ENCODE measurements at places on chromosomes 12 and 14.
A peak's percentile ranks its signal among the peaks of the same experiment; 100 is the strongest.

DNA sequence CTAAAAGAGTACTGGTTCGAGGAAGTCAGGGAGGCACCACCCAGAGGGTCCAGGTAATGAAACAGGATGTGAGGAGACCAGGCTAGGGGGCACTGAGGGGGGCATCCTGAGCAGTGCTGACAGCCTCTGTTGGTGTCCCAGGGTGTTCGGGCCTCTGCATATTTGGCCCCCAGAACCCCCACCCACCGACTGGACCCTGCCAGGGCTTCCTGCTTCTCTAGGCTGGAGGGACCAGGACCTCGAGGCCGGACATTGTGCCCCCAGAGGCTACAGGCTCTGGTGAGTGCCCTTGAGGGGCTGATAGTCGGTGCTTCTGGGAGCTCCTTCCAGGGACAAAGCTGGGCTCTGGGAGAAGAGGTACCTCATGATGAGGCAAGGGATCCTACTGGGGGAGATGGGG, 2.6 kb downstream of the TROAP start:
- DNase-seq: no peak

- no peak for DNase-seq
Observed at GRCh38 chr14:58755031-58755925, 117.5 kb downstream of the DACT1 start.

- no peak for DNase-seq
Observed at GRCh38 chr14:36746872-36747271, 85.2 kb downstream of the PAX9 start.

DNA sequence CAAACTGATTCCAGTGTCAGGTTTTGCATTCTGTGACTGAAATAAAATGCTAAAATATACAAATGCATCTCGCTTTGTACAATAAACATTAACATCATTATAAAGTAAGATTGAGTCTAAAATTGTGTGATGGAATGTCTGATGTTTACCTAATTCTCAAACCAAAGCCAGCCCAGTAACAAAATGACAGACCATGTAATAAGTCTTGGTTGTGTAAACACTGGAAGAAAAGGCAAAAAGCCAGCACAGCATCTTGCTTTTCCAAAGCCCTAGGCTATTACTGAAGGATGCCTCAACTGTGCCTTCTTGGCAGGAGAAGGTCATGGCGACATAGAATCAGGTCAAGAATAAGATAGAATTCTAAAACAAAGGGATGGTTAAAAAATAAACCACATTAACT, 169.6 kb downstream of the EGLN3 start:
- DNase-seq: no peak

GRCh38 chr12:47193066-47193465, 113.3 kb upstream of the AMIGO2 start:
- no peak for DNase-seq

DNA sequence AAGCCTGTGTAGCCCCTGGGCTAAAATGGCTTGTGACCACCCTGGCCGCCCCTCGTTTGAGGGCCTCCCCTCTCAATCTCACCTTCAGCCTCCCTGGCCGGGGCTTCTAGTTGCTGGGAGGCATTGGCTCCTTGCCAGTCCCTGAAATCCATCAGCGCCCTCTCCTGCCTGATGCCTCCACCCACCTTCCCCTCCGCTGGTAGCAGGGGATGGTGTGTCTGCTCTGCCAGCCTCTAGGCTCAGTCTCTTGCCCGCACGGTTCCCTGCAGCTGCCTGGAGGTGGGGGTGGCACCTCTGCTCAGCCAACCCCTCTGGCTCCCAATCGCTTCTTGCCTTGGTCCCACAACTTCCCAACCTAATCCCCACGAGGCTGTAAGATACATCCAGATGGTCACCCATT, 167.9 kb downstream of the PHETA1 start:
- DNase-seq: no peak

GRCh38 chr14:92613008-92613658, 99.6 kb downstream of the RIN3 start:
- DNase-seq: peak; percentile 37

DNA sequence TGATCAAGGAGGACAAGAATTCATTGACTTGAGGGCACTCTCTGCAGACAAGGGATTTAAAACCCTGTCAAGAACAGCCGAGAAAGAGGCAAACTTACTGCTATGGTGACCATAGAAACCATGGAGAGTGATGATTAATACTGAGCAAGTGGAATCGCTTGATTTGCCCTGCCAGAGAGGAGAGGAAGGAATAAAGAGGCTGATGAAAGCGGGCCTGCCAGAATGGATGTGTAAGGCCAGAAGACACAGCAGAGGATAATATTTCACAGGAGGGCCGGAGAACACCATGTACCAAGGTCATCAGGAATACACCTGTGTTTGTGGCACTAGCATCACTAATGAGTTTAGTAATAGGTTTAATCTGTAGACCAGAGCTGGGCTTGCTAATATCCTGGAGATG, 221.8 kb upstream of the DCN start:
- DNase-seq: no peak

GRCh38 chr12:132776816-132777568, 15.4 kb upstream of the ANKLE2 start:
- no peak for DNase-seq
